ENCODE measurements at places on chromosomes 6 and 20.

GRCh38 chr6:126055449-126055848, 69.1 kb downstream of the TRMT11 start:
- no peak for DNase-seq

DNA sequence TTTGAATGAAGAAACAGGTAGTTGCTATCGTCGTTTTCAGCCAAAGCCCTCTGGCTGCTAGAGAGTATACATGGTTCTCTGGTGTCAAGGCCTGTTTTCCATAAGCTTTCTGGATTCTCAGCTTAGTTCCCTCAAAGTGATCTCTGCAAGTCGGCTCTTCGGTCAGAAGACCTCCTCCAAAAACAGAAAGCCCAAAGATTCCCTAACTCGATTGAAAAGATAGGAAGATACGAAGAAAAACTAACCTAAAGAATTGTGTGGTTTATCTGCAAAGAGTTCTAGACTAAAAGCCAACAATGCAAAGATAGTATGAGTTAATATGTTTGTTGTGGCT, 545 bp upstream of the ASCC3 start:
- no peak for DNase-seq

DNA sequence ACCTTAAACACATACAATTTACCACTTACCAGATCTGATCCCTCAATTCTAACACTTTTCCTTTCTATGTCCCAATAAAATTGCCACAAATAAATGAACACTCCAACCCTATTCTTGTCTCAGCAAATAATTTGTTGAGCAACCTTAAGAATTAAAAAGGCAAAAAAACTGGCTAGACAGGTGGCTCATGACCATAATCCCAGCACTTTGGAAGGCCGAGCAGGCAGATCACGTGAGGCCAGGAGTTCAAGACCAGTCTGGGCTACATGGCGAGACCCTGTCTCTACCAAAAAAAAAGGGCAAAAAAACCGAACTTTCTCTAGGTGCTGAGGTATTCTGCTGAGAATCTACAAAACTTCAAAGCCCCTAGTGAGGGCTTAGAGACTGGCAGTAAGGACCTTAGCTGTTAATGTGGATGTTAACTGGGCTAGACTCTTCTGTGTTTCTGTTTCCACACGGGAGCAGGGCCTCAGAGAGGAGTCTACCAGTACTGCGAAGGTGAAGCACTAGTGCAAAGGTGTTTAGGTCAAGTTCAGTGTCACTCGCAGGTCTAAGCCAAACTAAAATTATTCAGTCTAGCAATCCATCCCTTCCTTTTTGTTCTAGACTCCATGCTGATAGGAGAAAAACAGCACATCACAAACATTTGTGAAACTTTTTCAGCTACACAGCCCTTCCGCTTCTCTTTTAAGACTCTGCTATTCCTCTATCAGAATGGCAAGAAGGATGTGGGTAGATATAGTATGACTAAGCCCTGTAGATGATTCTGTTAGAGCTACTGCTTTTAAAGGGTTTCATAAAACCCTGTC, 2.6 kb downstream of the FASTKD5 start:
- DNase-seq, result no peak

DNA sequence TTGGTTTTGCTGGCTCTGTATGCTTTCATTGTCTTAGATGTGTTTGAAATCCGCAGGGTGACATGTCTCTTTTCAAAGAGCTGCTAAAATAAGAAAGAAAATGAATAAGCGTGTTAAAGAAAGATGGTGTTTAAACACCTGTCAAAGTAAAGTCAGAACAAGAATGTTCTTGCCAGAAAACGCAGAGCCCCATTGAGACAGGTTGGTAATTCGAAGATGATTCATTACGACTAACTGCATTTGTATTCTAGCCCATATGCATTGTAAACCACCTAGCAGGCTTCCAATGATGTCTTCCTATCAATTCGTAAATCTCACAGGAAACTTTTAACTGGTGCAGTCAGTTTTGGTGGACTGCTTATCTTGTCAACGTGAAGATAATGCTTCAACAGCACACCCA, 16.8 kb downstream of the PHACTR2 start:
- DNase-seq, result no peak

GRCh38 chr6:3139090-3139903, 18.0 kb downstream of the TUBB2A start:
- no peak for DNase-seq

DNA sequence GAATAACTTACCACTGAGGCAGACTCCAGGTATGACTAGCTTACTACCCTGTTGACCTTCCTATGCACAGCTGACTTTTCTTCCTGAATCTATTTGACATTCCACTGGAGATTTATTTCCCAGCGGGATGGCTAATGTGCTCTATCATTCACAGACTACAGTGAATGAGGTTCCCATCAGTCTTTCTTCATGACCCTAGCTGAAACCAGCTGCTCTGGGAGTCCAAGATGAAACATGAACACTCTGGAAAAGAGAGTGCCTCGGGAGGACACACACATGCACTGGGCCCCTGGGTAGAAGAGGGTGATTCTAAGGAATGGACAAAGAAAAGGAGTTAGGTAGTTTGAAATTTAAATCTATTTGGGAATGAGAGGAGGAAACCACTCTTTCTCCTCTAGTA, 82.6 kb upstream of the DST start:
- DNase-seq, result no peak

DNA sequence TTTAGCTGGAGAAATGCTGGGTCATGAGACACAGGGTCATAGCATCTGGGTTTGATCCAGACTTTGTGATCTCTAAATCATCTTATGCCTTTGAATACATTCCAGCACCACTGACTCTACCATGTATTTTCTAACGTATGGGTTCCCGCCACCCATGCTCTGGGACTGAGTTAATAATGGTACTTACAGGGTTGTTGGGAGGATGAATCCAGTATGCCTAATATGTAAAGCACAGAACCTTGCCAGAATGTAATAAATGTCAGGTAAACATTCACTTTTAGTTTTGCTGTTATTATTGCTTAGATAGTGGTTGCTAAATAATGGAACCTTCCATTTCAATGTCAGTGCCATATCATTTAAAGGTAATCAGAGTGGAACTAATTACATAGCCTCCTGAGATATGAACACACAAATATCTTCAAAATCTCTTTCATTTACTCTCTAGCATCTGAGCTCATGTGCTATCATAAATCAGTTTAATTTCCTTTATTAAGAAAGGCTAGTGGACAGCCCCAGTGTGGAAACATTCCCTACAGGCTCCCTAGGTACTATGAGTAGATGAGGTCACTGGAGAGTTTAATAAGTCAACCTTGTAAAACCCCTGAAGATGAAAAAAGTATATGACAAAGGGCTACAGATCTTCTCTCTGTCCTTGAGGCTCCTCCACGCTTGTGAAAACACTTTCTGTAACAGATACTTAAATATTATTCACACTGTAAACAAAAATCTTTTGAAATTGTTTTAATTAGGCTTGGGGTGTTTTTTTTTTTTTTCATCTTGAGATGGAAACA, 226.6 kb downstream of the ALDH8A1 start:
- no peak for DNase-seq

DNA sequence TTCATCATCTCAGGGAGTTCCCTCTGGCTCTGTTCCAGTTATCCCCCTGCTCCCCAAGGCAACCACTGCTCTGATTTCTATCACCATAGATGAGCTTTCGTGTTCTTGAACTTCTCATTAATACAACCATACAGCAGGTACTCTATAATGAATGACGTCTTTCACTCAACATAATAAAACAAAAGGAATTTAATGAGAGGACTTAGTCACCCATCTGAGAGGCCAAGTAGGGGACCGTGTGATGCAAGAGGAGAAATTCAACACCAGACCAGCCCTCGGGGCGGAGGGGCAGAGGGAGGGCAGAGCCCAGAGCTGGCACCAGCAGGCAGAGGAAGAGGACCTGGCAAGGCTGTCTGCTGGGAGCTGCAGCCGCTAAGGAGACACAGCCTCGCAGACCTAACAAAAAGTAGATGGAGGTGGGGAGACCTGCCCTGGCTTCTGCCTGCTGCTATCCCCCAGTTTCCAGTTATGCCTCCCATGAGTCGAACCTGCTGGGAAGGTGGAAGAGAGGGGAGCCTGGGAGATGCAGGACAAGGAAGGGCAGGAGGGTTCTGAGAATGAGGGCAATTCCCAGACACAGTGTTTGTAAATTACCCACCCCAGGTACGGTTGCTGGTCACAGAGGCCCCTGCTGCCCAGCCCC, 13.8 kb downstream of the CCN5 start:
- no peak for DNase-seq

Measured in stimulated activated CD4-positive, alpha-beta T cell treated with anti-CD3 and anti-CD28 coated beads, Interleukin-1b, Interleukin-23, amount 100 ng/mL, for 1 hour (primary cell).